ENCODE measurements at places on chromosomes 13 and 19.

DNA sequence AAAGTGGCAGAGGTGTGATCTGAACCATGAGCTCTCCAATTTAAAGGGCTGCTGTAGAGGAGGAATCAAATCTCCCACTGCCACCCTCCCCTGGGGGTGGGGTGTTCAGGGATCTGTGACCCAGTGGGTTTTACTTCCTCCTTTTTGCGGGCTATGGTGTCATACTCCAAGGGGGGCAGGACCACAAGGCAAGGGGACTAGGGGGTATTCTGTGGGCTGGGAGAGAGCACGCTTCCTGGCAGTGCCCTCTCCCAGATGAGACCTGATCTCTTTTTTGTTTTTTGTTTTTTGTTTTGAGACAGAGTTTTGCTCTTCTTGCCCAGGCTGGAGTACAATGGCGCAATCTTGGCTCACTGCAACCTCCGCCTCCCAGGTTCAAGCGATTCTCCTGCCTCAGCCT, 10.3 kb downstream of the PLD3 start:
- DNase-seq = no peak

GRCh38 chr19:1090731-1091543, 4.2 kb downstream of the POLR2E start:
- peak; percentile 23 for DNase-seq

- no peak for DNase-seq
Observed at GRCh38 chr13:71285700-71286099, 581.3 kb downstream of the DACH1 start.

DNA sequence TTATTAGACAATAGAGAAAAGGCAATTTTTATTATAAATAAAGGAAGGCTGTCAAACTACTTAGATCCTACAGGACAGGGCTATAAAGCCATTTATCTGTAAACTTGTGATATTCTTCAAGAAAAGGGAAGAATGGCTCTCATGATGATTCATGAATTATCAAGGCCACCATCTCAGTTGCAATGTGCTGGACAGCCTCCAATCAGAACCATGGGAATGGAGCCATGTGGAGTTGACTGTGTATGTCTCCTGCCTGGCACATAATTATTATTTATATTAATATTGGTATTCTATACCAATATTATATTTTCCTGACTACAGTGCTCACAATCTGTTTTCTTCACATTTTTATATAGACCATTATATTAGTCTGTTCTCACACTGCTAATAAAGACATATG, 560.5 kb upstream of the MIR17HG start:
- DNase-seq = no peak

GRCh38 chr19:33621065-33621785, 528 bp upstream of the CHST8 start:
- no peak for DNase-seq

GRCh38 chr13:97945792-97946419, 7.6 kb upstream of the IPO5 start:
- no peak for DNase-seq

DNA sequence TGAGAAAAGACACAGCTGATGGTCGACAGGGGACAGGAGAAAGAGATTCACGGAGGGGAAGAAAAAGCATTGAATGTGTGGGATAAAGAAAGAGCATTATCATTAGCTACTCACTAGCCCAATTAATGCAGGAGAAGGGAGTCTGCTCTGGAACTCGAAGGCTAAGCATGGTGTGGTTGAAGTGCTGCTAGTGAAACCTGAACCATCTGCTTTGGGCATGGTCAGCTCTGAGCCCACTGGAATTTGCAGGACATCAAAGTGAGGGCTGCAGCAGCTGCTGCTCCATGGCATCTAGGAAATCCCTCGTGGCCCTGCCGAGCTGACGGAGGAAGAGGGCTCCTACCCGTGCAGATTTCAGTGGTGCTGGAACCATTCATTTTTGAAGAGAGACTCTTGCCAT, 320.3 kb downstream of the ATP8A2 start:
- no peak for DNase-seq

GRCh38 chr19:1223018-1223855, 14.6 kb downstream of the CBARP start:
- DNase-seq = no peak

- no peak for DNase-seq
Observed at GRCh38 chr13:101346942-101347728, 69.2 kb downstream of the NALCN start.

DNA sequence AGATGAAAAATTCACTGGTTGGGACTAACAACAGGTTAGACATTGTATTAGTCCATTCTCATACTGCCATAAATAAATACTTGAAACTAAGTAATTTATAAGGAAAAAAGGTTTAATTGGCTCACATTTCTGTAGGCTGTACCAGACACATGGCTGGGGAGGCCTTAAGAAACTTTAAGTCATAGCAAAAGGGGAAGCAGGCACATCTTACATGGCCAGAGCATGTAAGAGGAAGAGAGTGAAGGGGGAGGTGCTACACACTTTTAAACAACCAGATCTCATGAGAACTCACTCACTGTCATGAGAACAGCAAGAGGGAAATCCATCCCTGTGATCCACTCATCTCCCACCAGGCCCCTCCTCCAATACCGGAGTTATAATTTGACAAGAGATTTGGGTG, 125.9 kb downstream of the SUCLA2 start:
- DNase-seq = no peak

DNA sequence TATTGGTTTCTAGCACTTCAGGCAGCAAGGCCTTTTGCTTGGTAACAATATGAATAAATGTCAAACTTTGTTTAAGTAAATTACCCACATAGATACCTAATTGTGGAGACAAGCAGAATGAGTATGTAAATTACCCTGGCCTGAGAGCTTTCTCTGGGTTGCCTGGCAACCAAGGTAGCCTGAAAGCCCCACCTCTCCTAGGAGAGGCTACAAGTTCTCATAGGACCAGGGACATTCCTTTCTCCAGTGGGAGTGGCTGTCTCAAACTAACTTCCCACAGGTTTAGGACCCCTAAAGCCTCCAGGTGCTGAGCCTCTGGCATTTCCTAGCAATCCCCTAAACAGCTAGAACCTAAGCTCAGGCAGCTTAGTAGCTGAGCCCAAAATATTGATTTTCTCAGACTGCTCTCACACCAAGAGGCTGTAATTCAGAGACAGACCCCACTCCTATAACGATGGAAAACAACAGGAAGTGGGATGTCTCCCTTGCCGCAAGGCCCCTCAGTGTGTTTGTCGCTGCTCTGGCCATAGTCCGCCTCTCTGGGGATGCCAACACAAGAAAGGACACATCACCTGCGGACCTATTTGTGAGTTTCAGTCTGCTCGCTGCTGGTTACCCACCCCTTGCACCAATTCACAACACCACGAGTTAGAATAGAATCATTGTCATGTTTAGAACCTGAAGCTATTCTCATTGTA, 207.3 kb downstream of the DLEU7 start:
- no peak for DNase-seq
